Activated CD8-positive, alpha-beta memory T cell treated with anti-CD3 and anti-CD28 coated beads, Interleukin-2, amount 50 U/mL, for 48 hours (primary cell): ENCODE measurements at places on chromosomes 16 and 17.
A peak's percentile ranks its signal among the peaks of the same experiment; 100 is the strongest.

DNA sequence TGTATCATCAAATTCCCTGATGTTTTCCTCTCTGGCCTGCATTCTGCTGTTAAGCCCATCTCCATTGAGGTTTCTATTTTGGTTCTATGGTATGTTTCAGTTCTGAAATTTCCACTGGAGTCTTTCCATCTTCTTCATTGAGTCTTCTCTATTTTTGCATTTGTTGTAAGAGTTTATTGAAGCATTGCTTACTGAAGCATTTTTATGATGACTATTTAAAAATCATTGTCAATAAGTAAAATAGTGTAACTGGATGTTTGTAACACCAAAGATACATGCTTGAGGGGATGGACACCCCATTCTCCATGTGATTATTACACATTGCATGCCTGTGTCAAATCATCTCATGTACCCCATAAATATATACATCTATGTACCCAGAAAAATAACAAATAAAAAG is 8.6 kb downstream of the KRT40 start:
- no peak for DNase-seq

DNA sequence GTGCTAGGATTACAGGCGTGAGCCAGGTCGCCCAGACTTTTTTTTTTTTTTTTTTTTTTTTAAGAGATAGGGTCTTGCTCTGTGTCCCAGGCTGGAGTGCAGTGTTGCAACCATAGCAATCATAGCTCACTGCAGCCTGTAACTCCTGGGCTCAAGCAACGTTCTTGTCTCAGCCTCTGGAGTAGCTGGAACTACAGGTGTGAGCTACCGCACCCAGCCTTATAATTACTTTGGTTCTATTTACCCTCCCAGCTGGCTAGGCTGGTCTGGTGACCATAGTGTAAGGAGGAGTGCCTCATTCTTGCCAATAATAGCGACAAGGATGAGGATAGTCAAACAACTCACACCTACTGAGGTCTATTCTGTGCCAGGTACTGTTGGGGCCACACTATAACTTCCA is 39.6 kb upstream of the USP7 start:
- DNase-seq = no peak

- no peak for DNase-seq
Observed at GRCh38 chr16:89402962-89403361, 87.4 kb downstream of the ANKRD11 start.

GRCh38 chr17:49227436-49228261 is 2.9 kb downstream of the PHOSPHO1 start:
- DNase-seq = peak; percentile 88

GRCh38 chr16:3964686-3965290 is 84.3 kb upstream of the CREBBP start:
- DNase-seq = no peak

- no peak for DNase-seq
Observed at GRCh38 chr16:67429053-67429798, 1.7 kb upstream of the HSD11B2 start.

DNA sequence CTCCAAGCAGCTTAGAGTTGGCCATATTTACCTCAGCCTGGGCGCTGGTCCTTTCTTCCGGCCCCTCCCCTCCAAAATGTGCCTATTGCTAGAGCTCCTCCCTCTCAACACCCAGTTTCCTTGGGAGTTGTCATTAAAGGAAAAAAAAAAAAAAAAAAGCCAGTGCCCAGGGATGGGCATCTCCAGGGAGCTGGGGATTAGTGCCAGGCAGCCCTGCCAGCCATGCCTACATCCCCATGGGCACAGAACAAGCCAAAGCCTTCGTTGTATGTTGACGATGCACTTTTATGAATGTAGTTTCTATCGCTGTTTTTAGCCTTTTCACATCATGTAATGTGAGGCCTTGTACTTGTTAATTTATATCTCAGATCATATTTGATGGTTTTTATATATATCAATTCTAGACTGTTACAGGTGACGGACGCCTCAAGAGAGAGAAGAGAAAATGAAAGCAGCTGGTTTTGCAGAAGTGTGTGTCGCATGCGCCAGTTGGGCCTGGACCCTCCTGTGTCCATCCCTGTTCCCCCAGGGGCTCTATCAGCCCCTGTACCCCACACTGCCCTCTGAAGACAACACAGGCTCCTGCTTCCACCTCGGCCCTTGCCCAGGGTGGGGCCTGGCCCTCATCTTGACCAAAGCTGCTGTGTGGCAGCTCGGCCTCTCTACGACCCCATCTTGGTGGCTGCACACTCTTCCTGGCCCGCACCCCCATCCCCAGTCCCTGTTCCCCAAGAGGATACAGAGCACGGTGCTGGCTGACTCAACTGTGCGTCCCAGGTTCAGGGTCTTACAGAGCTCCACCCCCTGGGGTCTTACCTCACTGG is 4.8 kb downstream of the LIMD2 start:
- no peak for DNase-seq

GRCh38 chr17:80812362-80813088 is 179.1 kb upstream of the CHMP6 start:
- DNase-seq = peak; percentile 47

DNA sequence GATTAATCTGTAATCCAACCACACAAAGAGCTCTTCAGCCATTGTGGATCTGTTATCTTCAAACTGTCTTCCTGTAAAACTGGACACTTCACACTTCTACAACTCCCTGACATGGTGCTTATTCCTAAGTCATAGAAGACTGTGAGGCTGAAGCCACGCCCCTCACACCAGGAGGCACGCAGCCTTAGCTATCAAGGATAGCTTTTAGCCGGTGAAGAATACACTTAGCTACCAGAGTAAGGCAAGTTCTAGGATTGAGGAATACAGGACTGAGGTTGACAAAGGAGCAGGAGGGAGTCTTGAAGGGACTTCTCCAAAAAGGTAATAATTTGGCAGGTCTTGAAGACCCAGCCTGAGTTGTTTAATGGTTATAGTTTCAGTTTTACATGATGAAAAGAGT is 79.8 kb upstream of the GAS7 start:
- DNase-seq = no peak

DNA sequence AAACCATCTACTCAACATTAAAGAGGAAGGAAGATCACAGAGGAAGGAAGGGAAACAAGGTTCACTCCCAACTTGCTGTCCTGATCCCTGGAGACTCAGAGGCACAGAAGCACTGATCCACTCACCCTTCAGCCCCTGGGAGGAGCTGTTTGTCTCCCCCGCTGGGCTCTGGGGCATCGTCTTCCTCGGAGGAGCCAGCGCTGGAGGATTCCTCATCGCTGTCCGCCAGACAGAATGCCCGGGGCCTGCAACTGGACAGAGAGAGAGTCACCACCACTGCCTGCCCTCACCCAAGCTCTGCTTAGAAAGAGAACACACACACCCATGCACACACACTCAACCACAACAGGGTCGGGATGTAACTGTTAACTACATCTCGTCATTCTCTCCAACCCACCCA is 24.8 kb upstream of the ERN1 start:
- peak; percentile 30 for DNase-seq

DNA sequence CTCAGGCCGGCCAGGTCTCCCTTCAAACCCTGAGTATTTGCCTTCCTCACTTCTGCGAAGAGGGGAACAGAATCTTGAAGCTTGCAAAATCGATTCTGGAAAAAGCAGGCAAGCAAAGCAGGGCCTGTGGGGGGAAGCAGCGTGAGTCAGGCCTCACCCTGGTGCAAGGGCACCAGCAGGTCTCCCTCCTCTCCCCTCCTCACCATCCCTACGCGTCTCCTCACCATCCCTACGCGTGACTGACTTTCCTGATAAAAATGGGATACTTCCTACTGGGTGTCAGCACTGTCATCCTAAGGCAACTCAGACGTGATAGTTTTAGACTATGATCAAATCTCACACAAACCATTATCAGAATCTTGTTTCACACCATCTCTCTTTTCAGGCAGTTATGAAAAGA is 12.1 kb downstream of the CMTM3 start:
- no peak for DNase-seq

GRCh38 chr16:89761304-89761922 is 40.1 kb downstream of the ZNF276 start:
- no peak for DNase-seq

- DNase-seq = no peak
Observed at GRCh38 chr16:79931721-79932120, 331.2 kb upstream of the MAF start.

GRCh38 chr16:4415538-4416199 is 727 bp downstream of the CORO7 start:
- peak; percentile 80 for DNase-seq

- no peak for DNase-seq
Observed at GRCh38 chr16:3520841-3521240, 20.0 kb downstream of the CLUAP1 start.

DNA sequence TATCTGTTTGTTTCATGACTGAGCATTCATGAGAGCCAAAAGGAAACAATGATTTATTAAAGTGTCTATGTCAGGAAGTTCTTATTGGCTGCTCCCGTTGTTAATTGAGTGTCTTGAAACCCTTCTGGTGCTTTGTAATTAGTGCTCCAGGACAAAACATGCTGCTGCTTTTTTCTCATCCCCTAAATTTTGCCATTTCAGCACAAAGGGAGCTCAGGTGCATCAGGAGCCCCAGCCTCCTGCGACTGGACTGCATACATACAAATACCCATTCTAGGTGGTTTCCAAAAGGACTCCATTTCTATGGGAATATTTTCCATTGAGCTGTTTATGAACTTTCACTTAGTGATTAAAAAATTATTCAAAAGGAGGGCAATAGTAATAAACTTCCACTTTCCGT is 354.0 kb downstream of the CDH13 start:
- DNase-seq = no peak

DNA sequence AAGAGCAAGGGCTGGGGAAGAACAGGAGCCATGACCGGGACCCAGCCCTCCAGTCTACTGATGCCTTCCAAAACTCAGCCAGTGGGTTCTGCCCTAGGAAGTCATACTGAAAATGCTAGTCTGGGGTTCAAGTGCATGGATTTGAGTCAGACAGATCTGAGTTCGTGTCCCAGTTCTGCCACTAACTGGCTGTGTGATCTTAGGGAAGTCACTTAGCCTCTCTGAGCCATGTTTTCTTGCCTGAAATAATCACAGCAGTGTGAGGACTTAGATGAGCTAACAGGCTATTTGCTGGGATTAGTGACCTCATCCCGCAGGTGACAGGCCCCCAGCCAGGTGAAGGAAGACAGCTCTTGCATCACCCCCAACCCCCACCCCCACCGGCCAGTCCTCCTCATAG is 4.4 kb downstream of the GRIN2C start:
- no peak for DNase-seq

GRCh38 chr17:63834431-63835166 is 7.1 kb upstream of the FTSJ3 start:
- DNase-seq = peak; percentile 66

- no peak for DNase-seq
Observed at GRCh38 chr16:51201604-51202003, 50.5 kb upstream of the SALL1 start.

- no peak for DNase-seq
Observed at GRCh38 chr16:55571-56136, 2.0 kb downstream of the SNRNP25 start.

DNA sequence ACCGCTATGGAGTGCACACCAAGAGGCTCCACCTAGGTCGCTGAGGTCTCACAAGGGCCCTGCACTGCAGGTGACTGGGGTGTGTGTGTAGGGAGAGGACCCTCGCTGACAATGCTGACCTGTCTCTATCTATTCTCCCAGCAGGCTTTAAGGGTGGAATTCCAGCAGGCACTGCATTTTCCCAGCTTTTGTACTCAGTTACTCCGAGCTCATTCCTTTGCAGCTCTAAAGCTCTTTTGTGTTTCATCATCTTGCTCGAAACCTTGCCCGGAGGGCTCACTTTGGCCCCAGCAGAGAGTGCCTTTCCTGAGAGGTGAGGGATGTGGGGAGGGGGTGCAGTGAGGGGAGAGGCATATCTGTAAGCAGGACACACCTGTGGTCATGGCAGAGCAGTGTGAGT is 39.3 kb downstream of the SMPD3 start:
- DNase-seq = no peak

- DNase-seq = no peak
Observed at GRCh38 chr16:3548859-3549258, 28.3 kb downstream of the NLRC3 start.

GRCh38 chr17:7465597-7466275 is 13.7 kb downstream of the ZBTB4 start:
- DNase-seq = no peak

GRCh38 chr16:21684199-21684598 is 20.4 kb downstream of the OTOA start:
- DNase-seq = peak; percentile 82

DNA sequence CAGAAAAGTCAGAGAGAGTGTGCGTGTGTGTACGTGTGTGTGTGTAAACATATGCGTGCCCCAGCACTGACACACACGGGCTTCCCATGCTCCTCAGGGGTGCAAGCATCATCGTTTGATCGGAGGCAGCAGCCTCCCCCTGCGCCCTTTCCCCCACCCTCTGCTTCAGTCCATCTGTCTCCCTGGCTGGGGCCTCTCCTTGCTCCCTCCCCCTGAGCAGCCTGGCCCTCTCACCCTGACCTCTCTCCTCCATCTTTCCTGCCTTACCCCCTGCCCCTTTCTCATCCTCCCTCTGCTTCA is 4.4 kb downstream of the STX1B start:
- no peak for DNase-seq

GRCh38 chr16:20704281-20704680 is 6.8 kb upstream of the ACSM1 start:
- no peak for DNase-seq

- DNase-seq = no peak
Observed at GRCh38 chr16:69925311-69925710, 25.8 kb upstream of the CLEC18A start.

DNA sequence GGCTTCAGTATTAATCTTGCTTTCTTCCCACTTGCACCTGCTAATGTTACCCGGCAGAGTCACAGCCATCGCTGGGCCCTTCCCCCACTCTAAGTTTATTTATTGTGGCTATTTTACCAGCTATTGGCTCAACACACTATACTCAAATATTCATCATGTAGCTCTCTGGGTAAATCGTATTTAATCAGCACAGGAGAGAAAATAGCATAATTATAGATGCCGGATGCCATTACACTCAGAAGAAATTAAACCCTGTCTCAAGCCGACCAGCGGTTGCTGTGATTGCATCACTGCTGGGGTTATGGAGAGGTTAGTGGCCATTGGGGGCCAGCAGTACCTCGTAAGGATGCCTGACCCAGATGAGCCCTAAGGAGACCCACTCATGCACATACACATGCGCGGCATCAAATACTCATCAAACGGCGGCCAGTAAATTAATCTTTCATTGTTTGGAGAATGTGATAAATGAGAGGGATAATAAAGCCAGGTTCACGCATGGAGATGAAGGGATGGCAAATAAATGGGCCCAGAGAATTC is 269.5 kb upstream of the ZFHX3 start:
- DNase-seq = no peak

- no peak for DNase-seq
Observed at GRCh38 chr17:16878606-16879005, 93.3 kb downstream of the TNFRSF13B start.
